Germinal center (tissue), 1 donor: ENCODE measurements at places on chromosomes 7 and 10.

DNA sequence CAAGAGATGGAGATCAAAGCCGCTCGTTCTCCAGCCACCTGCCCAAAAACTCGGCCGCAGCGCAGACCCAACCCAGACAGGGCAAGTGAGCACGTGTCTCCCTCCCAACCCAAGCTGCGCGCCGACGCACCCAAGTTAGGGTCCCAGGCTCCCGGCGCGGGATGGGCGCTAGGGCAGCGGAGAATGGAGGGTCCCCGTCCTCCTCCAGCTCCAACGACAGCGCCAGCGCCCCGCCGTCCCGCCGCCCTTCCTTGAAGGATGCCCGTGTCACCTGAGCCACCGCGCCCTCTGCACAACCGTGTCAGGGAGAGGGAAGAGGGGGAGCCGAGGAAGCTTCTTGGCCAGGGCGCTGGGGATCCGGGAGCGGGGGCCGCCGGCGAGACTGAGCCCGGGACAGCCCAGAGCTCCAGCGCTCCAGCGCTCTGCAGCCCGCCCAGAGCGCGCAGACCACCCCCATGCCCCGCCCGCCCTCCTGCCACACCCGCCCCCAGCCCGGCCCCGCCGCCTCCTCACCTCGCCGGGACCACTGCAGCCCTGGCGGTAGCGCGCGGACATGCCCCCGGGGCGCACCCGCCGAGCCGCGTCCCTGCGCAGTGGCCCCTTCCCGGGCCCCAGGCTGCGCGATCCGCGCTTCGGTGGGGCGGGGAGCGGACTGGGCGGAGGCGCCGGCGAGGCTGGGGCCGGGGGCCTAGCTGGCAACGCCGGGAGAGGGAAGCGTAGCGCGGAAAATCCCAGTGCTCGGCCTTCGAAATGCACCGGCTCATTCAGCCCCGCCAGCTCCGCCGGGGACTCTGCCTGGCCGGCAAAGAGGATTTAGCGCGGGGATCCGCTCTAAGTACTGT, at the start of gene SLC16A12:
Gene SLC16A12, minus strand, starts transcription at position 424 of the 842 bp plus-strand sequence. CDS start 73,016 bp downstream, outside the sequence.
- DNase-seq: peak; percentile 24

DNA sequence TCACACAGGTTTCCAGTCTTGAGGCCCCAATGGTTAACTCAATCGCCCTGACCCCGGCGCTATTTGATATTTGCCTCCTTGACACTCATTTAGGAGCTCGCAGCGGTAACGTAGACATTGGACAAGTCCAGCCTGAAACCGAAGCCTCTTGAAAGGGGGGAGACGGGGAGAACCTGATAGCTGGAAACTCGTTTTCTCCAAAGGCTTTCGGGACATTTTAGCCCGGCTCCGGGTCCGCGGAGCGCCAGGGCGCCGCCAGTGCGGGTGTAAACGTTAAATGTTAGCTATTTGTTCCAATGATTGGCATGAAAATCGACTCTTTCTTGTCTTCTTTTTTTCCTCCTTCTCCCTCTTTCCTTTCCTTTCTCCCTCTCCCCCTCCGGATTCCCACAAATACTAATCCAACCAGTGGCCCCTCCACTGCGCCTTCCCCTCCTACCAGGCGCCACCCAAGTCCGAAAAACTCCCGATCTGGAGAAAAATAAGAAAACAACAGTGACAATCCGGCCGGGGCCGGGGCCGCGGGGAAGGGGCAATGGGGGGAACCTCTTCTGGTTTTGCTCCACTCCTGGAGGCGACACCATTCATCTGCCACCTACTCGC, 17.2 kb upstream of the GATA3 start:
- DNase-seq: no peak

GRCh38 chr10:43926875-43927406, 278.3 kb upstream of the ZNF32 start:
- DNase-seq: no peak

GRCh38 chr7:80459776-80460510, 51.9 kb downstream of the GNAT3 start:
- no peak for DNase-seq

DNA sequence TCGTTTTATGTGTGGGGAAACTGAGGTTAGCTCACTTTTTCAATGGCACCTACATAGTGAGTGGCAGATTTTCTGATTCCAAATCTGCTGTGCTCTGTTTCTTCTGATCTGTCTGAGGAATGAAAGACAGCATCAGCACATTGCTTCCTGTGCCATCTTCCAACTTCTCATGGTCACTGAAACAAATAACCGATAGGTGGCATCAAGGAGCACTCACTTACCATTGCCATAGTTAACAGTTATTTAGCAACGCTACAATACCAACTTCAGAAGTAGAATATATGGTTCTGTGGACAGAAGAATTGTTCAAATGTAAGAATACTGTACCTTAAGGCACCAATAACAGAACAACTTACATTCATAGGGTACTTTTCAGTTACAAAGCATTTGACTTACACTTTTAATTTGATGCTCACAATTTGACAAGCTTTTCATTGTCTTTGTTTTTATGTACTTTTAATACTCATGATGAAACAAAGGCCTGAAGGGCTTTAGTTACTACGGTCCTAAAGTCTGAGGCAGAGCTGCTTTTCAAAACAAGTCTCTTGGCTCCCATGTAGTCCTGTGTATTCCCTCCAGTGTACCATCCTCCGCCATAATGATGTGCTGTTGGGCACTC, 228.9 kb upstream of the TCF7L2 start:
- DNase-seq: peak; percentile 23

- no peak for DNase-seq
Observed at GRCh38 chr7:18426564-18427226, 68.9 kb upstream of the HDAC9 start.

GRCh38 chr10:20002657-20003056, 186.4 kb downstream of the PLXDC2 start:
- no peak for DNase-seq

- no peak for DNase-seq
Observed at GRCh38 chr7:110929480-110930249, 161.3 kb upstream of the LRRN3 start.

DNA sequence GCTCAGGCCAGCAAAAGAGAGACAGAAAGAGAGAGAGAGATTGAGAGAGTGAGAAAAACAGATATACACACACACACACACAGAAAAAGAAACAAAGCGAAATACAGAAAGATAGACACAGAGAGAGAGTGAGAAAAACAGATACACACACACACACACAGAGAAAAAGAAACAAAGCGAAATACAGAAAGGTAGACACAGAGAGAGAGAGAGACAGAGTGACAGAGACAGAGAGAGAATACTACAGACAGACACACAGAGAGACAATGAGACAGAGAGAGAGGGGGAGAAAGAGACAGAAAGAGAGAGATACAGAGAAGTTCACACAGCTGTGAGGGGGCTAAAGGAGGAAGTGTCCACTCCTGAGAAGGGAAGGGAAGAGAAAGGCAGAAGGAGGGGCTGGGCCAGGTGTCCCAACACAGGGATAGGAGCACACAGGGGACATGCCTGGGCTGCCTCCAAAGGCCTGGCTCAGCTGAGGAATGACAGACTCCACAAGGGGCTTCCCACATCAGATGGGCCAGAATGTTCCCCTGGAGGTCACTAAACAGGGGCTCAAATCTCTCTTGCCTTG, 4.3 kb downstream of the GCK start:
- no peak for DNase-seq

- peak; percentile 69 for DNase-seq
Observed at GRCh38 chr10:95363303-95363912, 72.6 kb upstream of the PDLIM1 start.

DNA sequence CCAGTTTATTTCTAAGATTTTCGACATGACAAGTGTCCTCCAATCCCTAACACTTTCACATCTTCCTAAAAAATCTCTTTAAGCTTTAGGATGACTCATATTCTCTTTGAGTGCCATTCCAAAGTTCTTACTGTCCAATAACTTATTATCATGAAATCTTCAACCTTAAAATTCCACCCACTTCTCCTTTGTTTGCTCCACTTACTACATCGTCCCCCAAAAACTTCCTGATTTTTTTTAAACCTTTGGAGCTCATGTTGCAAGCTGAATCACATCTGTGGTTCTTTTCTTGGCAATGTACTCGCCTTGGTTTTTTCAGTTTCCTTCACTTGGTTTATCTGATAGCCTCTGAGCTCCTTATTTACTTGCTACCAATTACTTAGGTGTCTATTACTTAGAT, 39.2 kb upstream of the JCAD start:
- DNase-seq: no peak

GRCh38 chr7:67771846-67772605, 775.4 kb downstream of the TYW1 start:
- no peak for DNase-seq

GRCh38 chr10:121574519-121575166, 23.6 kb downstream of the FGFR2 start:
- no peak for DNase-seq

DNA sequence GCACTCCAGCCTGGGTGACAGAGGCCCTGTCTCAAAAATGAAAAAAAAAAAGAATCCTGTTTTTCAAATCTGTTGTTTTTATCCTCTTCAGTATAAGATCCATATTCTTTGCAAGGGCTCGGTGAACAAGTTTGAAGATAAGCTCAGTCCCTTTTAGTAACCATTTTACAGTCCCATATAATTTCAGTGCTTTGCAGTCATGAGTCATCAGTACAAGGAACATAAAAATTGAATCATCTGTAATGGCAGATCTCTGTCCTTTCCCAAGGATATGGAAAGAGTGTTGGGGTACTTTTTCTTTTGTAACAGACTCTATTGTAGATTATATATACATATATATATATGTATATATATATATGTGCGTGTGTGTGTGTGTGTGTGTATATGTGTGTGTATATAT, 52.2 kb upstream of the ZPBP start:
- no peak for DNase-seq

DNA sequence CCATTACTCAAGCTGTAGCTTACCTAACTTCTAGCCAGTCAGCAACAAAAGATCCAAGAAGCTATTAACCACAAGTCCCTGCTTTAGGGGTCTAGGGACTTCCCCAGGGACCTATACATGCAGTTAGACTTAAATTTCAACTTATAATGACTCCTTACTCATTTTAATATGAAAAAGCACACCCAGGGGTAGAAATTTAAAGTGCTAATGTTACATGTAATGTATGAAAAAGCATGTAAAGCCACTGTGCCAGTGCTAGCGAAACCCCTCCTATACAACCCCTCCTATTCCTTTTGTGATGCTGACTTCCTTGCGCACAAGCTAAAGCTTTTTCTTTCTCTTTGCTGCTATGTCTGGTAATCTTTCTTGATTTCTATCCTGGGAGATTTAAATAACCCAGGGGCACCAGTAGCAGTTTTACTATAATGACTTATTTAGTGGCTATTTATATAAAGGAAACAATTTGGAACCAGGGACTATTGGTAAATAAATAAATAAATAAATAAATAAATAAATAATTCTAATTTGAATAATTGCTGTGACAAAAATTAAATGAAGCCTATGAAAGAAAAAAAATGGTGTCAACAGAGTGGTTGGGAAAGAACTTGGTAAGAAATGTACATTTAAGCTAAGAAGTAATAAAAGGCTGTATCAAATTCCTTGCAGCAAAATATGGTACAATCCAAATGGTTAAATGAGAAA, 110.5 kb upstream of the MAGI2 start:
- DNase-seq: no peak

GRCh38 chr10:52472406-52473146, 158.5 kb downstream of the DKK1 start:
- no peak for DNase-seq

DNA sequence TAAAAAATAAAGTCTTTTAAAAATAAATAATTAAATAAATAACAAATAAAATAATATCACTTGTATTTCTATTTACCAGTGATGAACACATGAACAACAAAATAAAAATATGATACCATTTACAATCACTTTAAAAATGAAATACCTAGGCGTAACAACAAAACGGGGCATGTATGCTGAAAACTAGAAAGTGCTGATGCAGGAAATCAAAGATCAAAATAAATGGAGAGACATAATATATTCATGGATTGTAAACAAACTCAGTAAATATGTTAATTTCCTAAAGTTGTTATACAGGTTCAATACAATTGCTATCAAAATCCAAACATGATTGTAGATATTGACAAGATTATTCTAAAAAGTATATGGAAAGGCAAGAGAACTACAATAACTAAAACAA, 19.2 kb upstream of the SFTPA2 start:
- DNase-seq: no peak

GRCh38 chr10:74047871-74048270, 50.0 kb downstream of the VCL start:
- no peak for DNase-seq

DNA sequence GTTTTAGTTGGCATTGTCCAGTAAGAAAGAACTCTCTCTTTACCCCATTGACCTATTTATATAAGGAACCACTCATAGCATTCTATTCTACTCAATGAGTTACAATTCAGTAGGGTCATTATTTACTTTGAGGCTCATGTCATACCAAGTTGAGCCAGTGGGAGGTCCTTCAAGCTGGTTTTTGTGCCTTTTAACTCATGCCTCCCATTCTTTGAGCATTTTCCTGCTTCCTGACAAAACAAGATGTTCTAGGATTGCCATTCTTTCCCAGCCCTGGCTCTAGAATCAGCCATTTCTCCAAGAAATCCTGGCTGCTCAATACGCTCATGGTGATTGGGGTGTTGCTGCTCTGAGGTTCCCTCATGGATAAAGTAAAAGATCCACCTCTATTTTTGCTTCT, 250.1 kb downstream of the ABCA13 start:
- DNase-seq: no peak

GRCh38 chr10:25388862-25389206, 214.0 kb downstream of the GPR158 start:
- no peak for DNase-seq

DNA sequence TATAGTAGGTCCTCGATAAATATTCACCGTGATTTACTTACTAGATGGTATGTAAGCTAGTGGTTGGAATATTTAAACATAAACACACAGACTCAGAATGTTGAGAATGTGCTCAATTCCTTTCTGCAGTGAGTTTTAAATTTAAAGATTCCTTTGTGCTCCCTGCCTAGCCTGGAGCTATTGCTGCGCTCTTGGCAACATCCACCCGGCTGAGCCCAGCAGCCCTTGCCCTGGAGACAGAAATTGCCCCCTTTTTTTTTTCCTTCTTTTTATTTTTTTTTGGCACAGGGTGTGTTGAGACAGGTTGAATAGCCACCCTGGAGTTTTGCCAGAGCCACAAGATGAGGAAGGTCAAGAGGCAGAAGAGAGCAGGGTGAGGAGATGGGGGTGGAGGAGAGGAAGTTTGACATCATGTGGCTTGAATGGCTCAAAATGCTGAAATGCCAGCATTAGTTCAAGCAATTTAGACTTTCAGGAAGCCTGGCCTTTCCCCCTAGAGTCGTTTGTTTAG, 180.8 kb downstream of the PRKCQ start:
- DNase-seq: no peak
